ENCODE measurements at places on chromosomes 4 and X.

- DNase-seq: no peak
Observed at GRCh38 chr4:182826391-182826790, 90.8 kb downstream of the DCTD start.

DNA sequence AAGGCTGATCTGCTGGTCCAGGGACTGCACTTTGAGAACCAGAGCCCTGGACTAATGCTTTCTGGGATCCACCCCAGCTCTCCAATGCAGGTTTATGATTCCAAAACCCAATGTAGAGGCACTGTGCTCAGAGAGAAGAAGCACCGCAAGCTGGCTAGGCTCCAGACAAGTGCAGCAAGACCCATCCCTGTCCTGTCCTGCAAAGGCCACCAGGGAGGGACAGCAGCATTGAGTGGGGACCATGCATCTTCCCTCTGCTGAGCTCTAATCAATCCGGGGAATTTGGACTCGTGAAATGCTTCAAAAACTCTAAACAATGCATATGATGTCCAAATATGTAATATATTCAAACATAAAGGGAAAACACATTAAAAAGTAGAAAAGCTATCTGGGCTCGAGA lies 10.8 kb upstream of the NSG1 start:
- no peak for DNase-seq

GRCh38 chr4:78379991-78380729 lies 171.4 kb upstream of the ANXA3 start:
- DNase-seq: no peak

GRCh38 chr4:4655901-4656300 lies 114.1 kb upstream of the STX18 start:
- DNase-seq: no peak

GRCh38 chr4:99827857-99828256 lies 11.2 kb downstream of the DAPP1 start:
- DNase-seq: no peak

DNA sequence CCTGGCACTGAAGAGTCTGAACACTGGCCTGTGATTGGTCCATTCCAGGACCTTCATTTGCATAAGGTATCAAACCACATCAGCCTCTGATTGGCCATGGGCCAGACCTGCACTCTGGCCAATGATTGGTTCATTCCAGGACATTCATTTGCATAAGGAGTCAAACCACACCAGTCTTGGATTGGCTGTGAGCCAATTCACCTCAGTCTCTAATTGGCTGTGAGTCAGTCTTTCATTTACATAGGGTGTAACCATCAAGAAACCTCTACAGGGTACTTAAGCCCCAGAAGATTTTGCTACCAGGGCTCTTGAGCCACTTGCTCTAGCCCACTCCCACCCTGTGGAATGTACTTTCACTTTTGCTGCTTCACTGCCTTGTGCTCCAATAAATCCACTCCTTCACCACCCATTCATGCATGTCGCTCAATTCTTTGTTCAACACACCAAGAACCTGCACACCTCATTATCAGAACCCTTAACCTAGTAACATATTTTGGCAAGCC lies 14.2 kb upstream of the HERC5 start:
- DNase-seq: no peak

DNA sequence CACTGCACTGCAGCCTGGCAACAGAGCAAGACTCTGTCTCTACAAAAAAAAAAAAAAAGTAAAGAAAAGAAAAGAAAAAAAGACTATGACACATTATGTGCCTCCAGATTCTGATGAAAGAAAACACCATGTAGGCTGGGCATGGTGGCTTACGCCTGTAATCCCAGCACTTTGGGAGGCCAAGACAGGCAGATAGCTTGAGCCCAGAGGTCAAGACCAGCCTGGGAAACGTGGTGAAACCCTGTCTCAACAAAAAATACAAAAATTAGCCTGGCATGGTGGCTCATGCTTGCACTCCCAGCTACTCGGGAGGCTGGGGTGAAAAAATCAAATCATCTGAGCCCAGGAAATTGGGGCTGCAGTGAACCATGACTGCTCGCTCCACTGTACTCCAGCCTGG lies 19.4 kb downstream of the THOC2 start:
- DNase-seq: no peak

DNA sequence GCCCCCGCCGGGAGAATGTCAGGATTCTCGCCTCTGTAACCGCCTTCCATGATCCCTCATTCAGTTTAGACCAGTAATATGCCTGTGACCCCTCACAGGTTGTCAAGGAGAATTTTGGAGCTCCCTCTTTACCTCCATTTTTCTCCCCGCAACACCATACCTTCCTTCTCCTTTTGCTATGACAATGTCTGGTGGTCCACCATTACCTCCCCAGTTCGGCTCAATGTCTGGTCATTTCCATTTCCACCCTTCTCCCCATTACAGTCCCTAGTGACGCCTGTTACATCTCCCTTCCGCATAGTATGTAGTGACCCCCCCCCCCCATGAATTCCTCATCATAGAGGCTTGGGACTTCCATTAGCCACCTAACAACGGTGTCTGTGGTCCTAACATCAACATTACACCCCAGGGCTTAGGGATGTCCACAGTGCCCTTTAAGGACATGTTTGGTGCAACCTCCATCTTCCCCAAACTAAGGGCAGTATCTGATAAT lies 700 bp downstream of the ARAF start:
- DNase-seq: no peak

- no peak for DNase-seq
Observed at GRCh38 chr4:117164338-117164737, 79.0 kb upstream of the TRAM1L1 start.

- DNase-seq: no peak
Observed at GRCh38 chrX:144335402-144335801, 451.5 kb downstream of the UBE2NL start.

DNA sequence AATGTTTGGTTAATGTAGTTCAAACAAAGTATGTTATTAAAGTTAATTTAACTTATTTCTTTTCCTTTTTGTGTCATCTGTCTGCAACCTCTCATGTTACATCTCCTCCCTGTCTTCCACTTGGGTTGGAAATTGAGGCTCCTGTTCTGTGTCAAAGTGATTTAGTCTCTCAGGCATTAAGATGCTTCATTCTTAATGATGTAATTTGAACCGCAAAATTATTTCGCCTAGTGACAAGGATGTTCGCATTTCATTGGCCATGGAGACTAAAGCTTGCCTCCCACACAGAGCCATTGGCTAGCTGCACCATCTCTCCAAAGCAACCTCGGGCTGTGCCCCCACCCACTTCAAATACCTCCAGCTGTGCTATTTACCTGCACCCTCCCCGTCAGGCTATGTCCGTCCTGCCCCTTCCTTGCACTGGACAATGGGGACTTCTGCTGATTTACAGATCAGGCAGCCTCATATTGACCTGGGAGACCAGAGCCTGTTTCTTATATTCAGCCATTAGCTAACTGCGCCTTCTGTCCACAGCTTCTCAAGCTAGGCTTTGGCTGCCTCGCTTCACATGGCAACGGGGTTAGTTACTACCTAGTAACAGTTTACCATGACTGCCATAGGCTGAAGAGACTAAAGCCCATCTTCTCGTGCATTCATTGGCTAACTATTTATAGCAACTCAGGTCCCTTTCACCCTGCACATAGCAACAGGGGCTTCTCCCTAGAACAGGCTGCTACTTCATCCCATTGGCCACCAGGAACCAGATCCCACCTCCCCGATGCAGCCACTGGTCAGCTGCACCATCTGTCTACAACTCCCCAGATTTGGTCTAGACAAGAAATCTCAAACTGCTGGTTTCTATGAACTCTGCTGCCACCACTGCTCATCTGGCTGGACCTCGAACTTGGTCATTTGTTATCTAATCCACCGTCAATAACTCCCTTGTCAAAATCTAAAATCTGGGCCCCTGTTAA lies 8.6 kb upstream of the ZNF157 start:
- peak; percentile 7 for DNase-seq

DNA sequence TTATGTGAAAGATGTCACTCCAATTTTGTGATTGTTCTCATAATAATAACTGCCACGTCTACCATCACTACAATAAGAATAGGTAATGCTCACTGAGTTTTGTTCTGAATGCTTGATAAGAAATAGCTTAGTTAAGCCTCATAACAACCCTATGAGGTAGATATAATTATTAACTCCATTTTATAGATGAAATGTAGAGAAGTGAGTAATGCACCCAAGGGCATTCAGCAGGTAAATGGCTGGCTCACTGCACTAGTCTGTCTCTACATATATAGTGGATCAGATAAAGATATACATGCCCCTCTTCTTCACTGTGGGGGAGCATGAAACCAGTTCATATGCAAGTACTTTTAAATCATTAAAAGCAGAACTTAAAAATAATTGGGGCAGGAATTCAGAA lies 65.8 kb upstream of the SLC4A4 start:
- no peak for DNase-seq

DNA sequence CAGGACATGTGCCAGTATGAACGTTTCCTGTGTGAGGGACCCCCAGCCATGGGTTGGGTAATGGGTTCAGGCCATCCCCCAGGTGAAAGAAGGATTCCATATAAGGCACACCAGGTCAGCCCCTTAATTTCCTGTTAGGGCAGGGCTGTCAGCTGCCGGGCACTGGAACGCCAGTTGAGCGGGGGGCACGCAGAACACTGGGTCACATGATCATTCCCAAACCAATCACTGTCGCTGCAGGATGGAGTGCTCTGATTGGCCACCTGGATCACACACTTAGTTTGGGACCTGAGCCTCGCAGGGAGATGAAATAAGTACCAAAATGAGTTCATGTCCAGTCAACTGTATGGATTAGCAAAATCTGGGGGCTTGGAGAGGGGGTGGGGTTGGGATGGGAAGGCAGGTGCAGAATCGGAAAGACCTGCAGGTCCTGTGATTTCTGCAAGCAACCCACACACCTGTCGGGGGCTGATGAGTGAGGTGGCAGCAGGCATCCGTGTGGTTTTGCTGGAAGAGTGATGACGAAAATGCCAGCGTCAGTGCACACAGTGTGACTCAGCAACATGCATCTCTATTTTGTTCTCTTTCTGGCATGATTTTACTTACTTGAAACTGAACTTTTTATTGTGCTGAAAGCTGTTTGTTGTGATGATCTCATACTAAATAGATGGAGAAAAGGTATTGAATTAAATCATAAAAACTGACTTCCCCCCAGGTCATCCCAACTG lies 32.2 kb downstream of the RNF212 start:
- no peak for DNase-seq

DNA sequence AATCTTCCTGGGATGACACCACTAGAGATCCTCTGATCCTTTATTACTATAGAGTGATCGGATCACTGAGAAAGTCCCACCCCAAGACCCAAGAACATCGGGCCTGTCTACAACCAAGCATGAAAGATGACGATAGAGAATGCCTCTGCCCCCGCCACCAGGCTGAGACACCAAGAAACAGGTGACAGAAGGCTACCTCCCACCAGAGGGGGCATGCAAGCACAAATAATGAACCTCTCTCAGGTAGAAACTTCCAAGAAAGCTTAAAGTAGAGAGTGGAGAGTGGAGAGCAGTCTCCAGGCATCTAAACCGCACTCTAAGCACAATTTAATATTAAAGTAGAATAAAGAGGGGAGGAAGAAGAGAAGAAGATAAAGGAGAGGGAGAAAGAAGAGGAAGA lies 402.6 kb downstream of the INPP4B start:
- DNase-seq: no peak

- no peak for DNase-seq
Observed at GRCh38 chr4:24680746-24681448, 96.5 kb upstream of the DHX15 start.

- DNase-seq: no peak
Observed at GRCh38 chrX:107396783-107397182, 52.7 kb upstream of the FRMPD3 start.

- peak; percentile 23 for DNase-seq
Observed at GRCh38 chr4:1216869-1217294, 32.0 kb downstream of the CTBP1 start.

DNA sequence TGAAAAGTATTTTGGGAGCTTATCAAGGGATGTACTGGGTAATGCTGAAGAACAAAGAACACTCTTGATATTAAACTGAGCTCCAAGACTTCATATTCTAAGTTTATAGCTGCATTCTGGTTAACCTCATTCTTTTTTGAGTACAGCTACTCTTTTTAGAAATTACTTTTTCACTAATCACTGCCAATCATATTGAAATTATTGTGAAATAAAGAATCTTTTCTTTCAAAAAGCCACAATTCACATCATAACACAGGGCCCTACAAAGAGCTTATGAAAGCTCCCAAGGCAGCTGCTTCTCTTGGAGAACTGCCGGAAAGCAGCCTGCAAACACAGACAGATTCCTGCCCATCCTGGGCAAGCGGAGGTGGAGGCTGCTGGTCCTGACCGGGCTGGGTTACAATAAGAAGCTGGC lies 121.4 kb downstream of the RNF150 start:
- DNase-seq: no peak

DNA sequence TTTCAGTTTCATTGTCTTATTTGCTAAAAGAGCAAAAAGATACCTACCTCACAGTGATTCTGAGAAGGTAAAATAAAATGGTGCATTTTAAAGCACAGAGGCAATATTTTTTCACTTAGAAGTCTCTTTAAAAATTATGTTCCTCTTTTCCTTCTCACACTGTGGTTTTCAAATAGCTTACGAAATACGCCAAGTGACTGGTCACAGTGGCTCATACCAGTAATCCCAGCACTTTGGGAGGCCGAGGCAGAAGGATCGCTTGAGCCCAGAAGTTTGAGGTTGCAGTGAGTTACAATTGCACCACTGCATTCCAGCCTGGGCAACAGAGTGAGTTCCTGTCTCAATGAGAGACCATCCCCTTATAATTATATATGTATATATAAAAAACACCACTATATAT lies 372.6 kb downstream of the FBXO8 start:
- DNase-seq: no peak

DNA sequence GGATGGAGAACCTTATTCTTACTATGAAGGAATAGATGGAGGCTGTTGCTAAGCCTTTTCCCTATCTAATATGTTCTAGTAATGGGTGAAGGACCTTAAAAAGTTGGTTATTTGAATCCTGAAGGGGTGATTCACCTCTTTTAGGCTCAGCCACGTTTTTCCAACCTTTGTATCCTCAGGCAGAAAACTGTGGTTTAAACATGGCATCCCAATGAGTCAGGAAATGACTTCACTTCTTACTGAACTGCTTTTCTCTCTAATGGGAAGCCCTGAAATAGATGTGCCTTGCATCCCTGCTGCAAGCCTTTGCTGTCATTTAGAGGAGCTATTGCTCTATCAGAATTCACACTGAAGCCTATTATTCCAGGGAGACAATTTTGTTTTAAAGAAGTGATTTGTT lies 191.0 kb upstream of the ARX start:
- no peak for DNase-seq

GRCh38 chrX:118231464-118231863 lies 114.4 kb upstream of the WDR44 start:
- DNase-seq: no peak

GRCh38 chr4:89657931-89658700 lies 178.8 kb downstream of the SNCA start:
- no peak for DNase-seq

GRCh38 chrX:119686087-119686691 lies 6.8 kb downstream of the SEPTIN6 start:
- no peak for DNase-seq

GRCh38 chr4:46889410-46889809 lies 19.6 kb downstream of the COX7B2 start:
- no peak for DNase-seq
